Progenitor cell of endocrine pancreas (in vitro differentiated cells): ENCODE measurements at places on chromosomes 6 and 20. TPM values are rescaled to one million over a fixed set of nuclear protein-coding genes. Genes with fewer than 3 reads are reported as not detected.
A peak's percentile ranks its signal among the peaks of the same experiment; 100 is the strongest.

- peak; percentile 29 for DNase-seq
Measured at GRCh38 chr6:29834564-29835436, 7.2 kb downstream of the HLA-G start.

- no peak for DNase-seq
Measured at GRCh38 chr6:141403827-141404226, 728.9 kb upstream of the GJE1 start.

CD83 gene
- total RNA-seq, result 5.7 and 5.8 TPM in 2 replicates

HLA-DOA gene
- total RNA-seq, result 4.1 and 5.6 TPM in 2 replicates

DNA sequence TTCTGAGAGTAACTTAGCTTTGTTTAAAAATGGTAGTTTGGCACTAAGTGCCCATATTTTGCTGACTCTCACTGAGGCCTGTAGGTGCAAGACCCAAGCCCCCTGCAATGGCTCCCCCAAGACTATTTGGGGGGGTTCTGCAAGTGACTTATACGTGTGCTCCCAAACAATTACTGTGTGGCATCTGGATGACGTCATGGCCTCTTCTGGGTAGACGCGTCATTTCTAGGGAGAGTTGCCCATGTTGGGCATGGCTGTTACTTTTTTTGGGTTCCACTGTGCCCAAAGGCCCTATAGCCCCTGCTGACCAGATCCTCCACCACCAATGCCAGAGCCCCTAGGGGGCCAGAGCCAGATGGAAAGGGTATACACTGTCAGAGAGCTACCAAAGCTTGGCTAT, 110.3 kb upstream of the MYLIP start:
- no peak for DNase-seq

GRCh38 chr20:52515877-52516276, 324.3 kb upstream of the ZFP64 start:
- no peak for DNase-seq

OXT gene
- total RNA-seq, result not detected in 2 replicates

DNA sequence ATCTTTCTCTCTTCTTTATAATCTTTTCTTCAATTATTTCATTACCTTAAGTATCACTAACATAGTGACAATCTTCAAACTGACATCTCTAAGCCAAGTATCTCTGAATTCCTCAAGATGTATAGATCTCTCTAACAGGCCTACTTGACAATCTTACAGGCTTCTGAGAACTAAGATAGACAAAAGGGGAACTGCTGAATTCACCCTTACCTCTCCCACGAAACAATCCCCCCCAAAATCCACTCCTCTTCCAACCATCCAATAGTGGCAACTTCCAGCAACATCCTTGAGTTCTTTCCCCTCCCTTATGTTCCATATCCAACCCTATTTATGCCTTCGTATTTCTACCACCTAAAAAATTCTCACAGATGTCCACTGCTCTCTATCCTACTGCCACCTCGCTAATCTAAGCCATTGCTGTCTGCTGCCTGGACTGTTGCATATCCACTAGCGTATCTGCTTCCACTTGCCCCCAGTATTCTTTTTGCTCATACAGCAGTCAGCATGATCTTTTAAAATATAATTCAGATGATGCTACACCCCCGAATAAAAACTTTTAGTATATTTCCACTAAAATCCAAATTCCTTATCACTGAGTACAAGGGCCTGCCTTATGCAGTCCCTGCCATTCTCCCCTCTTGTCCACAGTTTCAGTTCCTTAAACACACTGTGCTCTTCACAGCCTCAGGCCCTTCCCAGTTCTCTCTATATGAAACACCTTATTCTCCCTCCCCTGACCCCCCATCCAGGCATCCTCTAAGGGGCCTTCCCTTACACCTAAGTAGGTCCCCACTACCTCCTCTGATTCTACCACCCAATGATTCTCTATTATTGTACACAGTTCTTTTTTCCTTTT, 8.0 kb downstream of the REPS1 start:
- no peak for DNase-seq

DNA sequence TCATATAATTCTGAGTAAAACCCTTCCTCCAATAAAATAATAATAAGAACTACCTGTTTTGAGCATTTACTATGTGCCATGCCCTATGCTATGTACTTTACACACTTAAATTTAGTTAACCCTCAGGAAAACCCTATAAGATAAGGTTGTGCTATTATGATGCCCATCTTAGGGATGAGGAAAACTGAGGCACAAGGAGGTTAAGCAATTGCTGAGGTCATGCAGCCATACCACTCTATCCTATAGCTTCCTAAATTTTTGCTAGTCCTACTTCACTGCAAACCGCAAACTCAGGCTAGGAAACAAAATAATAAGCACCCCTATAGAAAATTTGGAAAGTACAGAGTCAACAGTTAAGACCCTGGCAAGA, 38.9 kb upstream of the GFOD1 start:
- DNase-seq, result no peak

GRCh38 chr6:24356310-24356973, 1.4 kb downstream of the DCDC2 start:
- DNase-seq, result no peak

GRCh38 chr6:71533939-71534379, 245.3 kb downstream of the OGFRL1 start:
- no peak for DNase-seq

- DNase-seq, result no peak
Measured at GRCh38 chr6:36038120-36038876, 10.7 kb downstream of the MAPK14 start.

CRIP3 gene
- total RNA-seq, result 2.3 and 2.4 TPM in 2 replicates

MYLK2 gene
- 0.38 and 0.42 TPM in 2 replicates for total RNA-seq

SDCBP2 gene
- total RNA-seq, result 2.0 and 2.3 TPM in 2 replicates

DNA sequence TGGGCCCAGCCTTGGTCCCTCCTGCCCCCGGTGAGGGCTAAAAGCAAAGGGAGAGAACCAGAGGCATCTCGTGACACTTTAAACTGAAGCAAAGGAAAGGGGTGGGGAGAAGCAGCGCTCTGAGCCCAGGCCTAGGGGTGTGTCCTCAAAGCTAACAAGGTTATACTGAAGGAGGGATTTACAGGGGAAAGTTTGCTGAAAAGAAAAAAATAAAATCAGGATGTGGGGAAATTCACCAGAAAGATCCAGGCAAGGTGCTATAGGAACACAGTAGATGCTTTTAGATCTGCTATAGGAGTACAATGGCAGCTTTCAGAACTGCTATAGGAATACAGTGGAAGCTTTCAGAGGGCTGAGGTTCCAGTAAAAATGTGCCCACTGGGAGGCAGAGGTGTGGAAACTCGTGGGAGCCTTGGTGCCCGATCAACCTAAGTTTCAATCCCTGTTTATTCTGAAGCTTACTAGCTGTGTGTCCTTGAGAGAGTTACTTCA, at the start of gene COL9A1:
Gene COL9A1, minus strand, starts transcription at position 51 of the 492 bp plus-strand sequence. CDS start 160 bp downstream, outside the sequence.
- DNase-seq, result no peak

DNA sequence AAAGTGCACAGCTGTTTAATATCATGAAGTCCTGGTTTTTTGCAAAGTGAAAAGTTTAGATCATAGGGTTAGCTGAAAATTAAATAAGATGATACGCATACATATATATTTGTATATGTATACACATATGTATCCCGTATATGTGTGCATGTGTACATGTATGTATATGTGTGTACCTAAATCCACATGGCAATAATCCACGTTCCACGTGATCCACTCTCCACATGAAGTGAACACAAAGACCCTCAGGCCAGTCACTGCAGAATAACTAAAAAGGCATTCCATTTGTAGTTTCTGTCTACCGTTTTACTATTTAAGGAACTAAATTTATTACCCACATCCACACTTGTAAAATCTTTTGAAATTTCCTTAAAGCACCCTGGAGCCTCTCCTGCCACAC, 294.9 kb downstream of the FOXA2 start:
- DNase-seq, result no peak

SLC13A3 gene
- total RNA-seq, result 2.9 and 5.0 TPM in 2 replicates

SLC24A3 gene
- 0.96 and 1.5 TPM in 2 replicates for total RNA-seq

PDE10A gene
- 14.4 and 17.8 TPM in 2 replicates for total RNA-seq

ZBTB46 gene
- 31.2 and 32.2 TPM in 2 replicates for total RNA-seq

DNA sequence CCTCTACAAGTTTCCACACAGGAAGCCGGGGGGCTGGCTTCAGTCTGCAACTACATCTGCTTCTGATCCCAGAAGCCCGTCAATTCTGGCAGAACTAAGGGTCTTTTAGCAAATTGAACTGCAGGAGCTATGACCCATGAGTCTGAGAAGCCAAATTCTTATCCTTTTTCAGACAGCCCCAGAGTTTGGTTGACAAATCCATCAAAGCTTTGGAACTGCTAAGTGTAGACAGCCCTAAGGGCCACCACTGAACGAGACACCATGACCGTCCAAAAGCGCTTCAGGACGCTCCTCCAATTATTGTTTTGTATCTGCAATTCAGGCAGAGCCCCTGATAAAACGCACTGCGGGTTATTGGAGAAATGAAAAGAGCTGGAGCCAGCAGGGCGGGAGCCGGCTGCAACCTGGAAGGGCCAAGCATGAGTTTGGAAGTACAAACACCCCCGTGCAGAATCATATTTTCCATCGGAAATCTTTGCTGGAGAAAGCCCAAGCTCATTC, 67.1 kb downstream of the GNAS-AS1 start:
- DNase-seq, result no peak

- DNase-seq, result no peak
Measured at GRCh38 chr20:38050686-38051085, 17.1 kb downstream of the RPRD1B start.

BPIFA1 gene
- total RNA-seq, result not detected in 2 replicates

SUMO4 gene
- 2.7 and 3.6 TPM in 2 replicates for total RNA-seq

FAM229B gene
- 22.1 and 27.1 TPM in 2 replicates for total RNA-seq

DNA sequence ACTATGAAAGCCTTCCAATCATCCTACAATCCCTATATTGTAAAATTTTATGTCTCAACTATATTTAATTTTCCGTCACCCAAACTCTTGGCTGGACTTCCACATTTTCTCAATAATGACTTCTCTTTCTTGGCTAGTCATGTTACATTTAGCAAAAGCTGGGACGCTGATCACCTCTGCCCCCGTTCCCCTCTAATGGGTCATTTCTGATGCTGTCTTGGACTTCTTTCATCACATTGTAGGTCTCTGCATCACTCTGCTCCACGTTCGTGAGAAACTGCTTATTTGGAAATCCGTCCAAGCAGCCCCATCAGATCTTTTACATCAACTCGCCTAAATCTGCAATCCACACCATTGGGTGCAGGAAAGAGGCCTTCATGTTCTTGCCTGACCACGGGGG, 203.8 kb downstream of the MYLK4 start:
- no peak for DNase-seq

- peak; percentile 56 for DNase-seq
Measured at GRCh38 chr6:28586962-28587745, 61.5 kb downstream of the GPX5 start.

DNA sequence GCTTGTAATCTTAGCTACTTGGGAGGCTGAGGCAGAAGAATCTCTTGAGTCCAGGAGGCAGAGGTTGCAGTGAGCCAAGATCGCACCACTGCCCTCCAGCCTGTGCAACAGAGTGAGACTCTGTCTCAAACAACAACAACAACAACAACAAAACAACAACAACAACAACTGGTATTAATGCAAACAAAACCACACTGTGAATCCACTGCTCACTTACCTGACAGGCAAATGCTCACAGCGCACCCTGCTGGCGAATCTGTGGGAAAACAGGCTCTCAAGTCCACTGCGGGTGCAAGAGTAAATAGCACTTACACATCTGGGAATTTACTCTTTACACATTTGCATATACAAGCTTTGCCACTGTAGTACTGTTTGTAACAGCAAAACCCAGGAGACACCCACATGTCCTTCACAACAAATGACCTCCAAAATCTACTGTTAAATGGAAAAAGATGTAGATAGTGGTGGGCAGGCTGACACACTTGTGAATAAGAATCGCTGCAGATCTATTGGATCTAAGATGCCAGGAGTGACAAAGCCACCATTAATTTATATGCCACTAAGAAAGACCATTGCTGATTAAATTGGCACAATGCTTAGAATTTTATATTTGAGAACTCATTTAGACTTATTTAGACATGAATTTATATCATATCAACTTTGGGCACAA, 29.3 kb downstream of the NSFL1C start:
- peak; percentile 51 for DNase-seq

GRCh38 chr20:57594092-57594951, 25.9 kb downstream of the ZBP1 start:
- DNase-seq, result peak; percentile 61

PACRG gene
- total RNA-seq, result 2.4 TPM in 2 replicates

GRCh38 chr6:22194188-22194921, 102.5 kb downstream of the PRL start:
- DNase-seq, result no peak

- DNase-seq, result no peak
Measured at GRCh38 chr20:1741309-1742048, 83.9 kb upstream of the SIRPG start.

DNA sequence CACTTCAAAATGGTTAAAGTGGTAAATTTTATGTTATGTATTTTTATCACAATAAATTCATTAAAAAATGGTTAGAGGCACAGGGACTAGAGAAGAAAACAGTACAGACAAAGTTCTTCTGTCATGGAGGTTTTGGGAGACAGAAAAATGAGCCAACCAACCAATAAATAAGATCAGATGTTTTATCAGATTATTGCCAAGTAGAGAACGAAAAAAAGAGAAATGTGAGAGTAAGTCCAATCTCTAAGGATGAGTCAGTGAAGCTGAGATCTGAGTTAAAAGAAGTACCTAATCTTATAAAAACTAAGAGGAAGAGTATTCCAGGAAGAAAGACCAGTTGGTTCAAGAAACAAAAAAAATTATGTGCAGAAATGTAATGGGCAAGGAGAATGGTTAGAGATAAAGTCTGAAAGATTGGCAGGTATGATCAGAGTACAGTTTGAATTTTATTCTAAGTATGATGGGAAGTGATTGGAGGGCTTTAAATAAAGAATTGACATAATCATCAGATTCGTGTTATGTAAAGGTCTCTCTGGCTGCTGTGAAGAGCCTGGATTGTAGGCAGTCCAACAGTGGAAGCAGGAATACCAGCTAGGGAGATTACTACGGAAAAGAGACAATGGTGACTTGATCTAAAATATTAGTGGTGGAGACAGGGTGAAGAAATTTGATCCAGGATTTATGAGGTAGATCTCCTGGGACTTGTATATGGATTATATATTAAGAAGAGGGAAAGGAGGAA, 79.6 kb downstream of the RCAN2 start:
- no peak for DNase-seq

DNA sequence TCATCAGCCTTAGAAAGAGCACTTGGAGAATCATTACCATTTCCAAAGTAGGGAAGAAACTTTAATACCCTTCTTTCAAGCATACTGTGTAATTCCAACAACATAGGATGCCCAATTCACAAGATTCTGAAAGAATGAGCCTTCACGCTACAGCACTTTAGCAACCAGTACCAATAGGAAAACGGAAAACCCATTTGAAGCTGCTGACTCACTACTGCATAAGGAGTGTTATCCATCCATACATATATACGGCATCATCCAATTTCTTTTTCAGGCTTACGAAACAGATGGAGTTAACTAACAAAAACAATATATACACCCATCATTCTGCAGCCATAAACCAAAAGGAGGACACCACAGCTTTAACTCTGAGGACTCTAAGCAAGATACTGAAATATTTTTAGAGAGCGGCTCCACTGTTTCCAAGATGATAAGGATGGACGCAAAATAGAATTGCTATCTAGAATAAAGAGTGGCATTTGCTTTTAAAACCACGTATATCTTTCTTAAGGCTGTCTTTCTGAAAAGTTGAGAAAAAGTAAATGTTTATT, 24.9 kb downstream of the FYN start:
- DNase-seq, result no peak
